ENCODE measurements at places on chromosomes 2 and 18.

- DNase-seq = no peak
Measured at GRCh38 chr2:167144179-167144898, 256.1 kb downstream of the XIRP2 start.

DNA sequence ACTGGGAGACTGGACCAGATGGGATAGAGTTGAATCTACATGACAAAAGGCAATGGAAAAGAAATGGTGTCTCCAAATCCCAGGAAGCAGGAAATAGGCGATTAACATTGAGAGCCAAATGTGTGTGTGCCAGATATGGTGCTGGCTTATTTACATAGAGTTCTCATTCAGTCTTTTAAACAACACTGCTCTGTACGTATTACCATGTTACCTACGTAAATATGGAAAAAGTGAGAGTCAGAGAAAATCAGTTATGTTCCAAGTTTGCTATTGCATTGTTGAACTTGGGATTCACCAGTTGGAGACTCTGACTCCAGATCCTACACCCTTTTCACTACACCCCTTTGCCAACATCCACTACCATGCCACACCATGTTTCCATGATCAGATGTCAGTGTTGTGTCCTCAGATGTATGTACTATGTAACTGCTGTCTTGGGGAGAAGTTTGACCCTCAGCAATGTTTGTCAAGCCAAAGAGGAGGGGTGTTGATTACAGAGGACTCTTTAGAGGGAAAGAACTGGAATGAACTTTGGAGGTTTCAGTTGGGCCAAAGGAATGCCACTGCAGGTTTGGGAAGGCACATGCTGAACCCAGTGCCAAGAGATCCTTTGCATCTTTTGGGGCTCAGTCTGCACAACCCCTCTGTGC lies 19.6 kb upstream of the GREB1 start:
- DNase-seq = no peak

- DNase-seq = peak; percentile 67
Measured at GRCh38 chr2:222752746-222753145, 81.3 kb downstream of the MOGAT1 start.

DNA sequence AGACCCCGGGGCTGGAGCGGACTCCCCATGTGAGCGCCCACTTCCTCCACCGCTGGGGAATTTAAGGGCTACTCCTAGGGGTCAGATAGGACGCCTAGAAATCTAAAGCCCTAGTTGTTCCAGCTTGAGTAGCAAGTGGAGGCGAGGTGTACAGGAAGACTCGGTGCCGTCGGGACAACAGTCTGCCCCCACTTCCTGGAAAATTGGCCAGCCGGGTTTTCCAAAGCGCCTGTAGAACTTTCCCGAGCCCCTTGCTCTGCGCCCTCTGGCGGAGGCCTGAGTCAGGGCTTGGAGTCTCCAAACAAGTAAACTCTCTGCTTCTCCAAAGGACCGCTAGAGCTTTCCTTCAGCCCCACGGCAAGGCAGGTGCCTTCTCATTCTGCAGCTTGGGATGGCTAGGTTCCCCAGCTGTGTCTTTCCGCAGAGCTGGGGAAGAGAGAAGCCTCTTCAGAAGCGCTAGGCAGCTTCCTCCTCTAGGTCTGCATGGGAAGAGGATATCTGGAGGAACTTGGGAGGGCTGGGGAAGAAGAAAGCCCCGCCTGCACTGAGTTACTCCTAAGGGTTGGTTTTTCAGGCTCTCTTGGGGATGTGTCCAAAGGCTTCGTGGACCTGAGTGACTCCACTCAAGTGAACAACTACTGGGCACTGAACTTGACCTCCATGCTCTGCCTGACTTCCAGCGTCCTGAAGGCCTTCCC lies 681 bp downstream of the SPR start:
- DNase-seq = peak; percentile 95

DNA sequence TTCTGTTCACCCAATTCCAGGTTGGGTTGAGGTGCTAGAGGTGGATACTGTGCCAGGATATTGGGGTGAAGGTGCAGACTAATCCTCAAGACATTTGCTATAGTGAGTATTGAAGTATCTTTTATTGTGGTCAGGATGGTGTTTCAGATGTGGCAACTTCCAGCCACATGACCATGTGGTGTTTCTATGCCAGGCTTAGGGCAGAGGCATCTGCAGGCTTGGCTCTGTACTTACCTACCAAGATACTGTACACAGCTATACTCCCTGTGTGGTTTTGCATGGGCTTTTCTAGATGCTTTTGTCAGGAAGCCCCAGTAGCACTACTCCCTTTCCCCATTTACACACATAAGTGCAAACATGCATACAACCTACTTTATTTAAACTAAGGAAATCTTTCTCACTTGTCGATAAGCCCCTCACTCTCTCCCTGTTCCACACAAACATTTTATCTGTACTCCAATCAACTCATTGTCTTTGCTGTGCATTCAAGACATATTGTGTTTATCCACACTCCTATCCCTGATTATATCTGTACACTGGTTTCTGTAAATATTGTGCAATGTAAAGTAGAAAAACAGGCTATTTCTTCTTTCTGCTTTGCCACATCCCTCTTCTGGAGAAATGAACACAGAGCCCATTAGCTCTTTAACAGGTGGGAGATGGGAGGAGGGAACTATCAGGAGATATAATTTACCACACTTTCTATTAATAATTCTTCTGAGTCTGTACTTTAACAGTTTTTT lies 12.3 kb downstream of the ARL6IP6 start:
- no peak for DNase-seq

DNA sequence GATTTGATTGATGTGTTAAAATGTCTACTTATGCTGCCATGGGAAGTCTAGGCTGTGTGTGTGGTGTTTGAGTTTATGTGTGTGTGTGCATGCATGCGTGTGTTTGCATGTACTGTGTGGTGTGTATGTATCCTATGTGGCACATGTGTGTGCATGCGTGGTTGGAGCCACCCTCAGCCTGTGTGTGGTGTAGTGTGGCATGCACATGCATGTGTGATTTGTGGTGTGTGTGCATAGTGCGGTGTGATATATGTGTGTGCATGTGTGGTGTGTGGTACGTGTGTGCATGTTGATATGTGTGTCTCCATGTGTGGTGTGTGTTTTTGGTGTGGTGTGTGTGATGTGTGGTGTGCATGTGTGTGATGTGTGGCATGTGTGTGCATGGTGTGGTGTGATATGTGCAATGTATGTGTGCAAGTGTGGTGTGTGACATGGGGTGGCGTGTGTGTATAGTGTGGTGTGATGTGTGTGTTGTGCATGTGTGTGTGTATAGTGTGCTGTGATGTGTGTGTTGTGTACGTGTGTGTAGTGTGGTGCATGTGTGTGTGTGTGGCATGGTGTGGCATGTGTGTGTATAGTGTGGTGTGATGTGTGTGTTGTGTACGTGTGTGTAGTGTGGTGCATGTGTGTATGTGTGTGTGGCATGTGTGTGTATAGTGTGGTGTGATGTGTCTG lies 66.6 kb upstream of the HDAC4 start:
- DNase-seq = no peak

- no peak for DNase-seq
Measured at GRCh38 chr18:293536-293935, 25.7 kb upstream of the THOC1 start.

DNA sequence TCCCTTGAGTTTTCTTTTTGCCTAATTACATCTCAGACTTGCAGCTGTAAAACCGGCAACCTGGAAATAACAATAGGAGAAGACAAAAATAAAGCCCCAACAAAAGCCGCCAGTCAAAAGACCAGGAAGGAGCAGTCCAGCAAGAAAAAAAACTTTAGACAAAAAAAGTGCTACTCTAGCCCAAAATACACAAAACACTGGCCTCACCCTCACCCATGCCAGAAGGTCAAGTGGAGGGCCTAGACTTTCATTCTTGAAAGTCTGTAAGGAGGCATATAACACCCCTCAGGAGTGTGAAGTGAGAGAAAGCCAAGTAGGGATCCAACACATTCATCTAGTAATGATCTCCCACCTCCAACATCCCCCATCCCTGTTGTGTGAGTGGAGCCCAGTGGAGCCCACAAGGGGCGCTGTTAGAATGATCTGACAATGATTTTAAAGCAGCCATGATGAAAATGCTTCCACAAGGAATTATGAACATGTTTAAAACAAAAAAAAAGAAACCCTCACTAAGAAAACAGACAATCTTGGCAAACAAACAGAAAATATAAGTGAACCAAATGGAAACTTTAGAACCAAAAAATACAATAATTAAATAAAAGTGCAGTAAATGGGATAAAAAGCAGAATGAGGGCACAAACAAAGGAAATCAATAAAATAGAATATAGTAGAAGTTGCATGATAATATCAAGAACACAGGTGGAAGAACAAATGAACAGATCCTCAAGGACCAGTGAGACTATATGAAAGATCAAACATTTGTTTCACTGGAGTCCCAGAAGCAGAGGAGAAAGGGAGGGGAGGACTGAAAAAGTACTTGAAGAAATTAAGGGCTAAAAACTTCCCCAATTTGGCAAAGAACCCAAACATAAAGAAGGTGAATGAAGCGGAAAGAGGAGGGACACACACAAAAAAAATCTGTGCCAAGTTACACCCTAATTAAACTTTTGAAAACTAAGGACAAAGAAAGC lies 23.9 kb downstream of the SESTD1 start:
- no peak for DNase-seq

GRCh38 chr2:25103287-25103871 lies 61.5 kb downstream of the EFR3B start:
- DNase-seq = no peak

DNA sequence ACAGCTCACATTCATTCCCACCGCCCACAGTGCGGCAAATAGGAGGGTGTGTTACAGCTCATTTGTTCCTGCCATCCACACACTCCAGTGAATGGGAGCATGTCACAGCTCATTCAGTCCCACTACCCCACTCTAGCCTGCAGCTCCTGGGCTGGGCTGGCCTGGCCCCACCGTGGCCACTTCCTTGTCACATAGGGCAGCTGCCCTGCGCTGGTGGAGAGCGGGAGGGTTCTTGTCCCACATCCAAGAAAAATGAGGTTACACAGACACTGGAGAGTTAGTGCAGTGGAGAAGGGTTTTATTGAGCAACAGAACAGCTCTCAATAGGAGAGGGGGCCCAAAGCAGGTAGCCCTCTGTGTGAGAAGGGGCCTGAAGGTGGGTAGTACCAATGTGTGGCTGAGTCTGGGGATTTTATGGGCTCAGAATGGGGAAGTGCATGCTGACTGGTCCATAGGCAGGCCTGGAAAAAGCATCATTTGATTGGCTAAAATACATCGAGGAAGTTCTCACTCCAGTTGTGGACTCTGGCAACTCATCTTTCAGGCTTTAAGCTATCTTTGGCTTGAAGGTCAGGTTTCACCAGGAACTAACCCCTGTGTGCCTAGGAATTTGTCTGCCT lies 249.7 kb downstream of the ETAA1 start:
- DNase-seq = no peak

DNA sequence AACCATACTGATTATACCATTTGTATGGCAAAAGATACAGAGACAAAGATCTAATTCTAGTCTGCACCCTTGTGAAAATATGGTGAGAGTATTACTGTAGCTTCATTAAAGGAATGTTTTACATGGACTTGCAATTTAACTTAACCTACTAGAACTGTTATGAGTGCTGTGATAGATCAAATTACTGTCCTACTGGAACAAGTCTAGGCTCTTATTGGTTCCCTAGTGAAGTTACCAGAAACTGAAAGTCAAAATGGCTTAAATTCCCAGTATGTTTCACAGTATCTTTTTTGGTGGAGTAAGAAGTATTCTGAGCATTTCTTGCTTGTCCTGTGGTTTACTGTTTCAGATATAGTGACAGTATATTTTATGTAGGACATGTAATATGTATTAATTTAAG lies 3.8 kb upstream of the TBR1 start:
- no peak for DNase-seq

DNA sequence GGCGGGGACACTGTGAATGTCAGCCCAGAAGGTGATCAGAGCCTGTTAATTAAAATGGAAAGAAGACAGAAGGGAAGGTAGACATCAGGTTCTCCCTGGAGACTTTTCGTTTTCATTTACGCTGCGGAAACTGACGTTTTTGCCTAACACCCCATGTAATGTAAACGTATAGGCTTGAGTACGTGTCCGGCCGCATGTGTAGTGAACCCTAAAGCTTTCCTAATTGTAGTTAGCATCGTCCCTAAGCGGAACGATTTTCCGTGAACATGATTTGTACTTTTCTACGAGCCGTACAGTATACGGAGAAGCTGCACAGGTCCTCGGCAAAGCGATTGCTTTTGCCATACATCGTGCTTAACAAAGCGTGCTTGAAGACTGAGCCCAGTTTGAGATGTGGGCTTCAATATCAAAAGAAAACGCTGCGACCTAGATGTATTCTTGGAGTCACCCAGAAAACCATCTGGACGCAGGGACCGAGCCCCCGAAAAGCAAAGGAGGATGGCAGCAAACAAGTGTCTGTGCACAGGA lies 284 bp downstream of the TIMM21 start:
- DNase-seq = no peak

- DNase-seq = no peak
Measured at GRCh38 chr18:495017-495416, 5.5 kb downstream of the COLEC12 start.

DNA sequence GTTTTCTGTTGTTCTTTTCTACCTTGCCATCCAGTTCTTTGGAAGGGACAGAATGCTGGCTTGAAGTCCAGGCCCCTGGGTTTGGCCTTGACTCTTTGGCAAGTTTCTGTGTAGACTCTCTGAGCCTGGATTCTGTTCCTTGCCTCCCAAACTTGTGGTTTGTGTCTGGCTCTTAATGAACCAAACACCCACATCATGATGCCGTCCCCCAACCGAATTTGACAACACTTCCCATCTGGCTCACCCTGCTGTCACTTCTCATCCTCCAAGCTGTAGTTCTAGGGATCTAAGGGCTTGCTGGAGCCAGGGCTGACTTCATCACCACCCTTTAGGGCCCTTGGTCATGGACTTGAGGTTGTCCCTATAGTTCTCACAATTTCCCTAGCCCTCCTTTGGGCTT lies 68.9 kb upstream of the CELF4 start:
- no peak for DNase-seq
